ENCODE measurements at places on chromosomes 2 and 18. TPM values are rescaled to one million over a fixed set of nuclear protein-coding genes. Genes with fewer than 3 reads are reported as not detected.
A peak's percentile ranks its signal among the peaks of the same experiment; 100 is the strongest.

The FSHR gene
- total RNA-seq, result not detected

The ZNF512 gene
- total RNA-seq, result 16.1 TPM

DNA sequence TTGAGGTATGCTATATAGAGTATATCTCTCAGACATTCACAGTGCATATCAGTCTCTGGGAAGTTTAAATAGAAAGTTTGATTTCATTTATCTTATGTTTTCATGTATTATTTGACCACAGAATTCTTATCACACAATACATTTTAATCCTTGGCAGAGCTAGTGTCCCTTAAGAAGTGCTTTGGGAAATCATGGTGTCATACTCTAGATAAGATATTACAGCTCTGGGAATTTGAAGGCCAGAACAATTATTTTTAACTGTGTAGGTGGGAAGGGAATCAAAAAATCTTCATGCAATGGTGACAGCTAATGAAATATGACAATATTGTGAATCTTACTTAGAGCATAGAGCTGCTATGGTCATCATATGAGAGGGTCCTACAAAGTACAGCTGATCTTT lies 451.3 kb upstream of the FAM98A start:
- DNase-seq, result no peak

DNA sequence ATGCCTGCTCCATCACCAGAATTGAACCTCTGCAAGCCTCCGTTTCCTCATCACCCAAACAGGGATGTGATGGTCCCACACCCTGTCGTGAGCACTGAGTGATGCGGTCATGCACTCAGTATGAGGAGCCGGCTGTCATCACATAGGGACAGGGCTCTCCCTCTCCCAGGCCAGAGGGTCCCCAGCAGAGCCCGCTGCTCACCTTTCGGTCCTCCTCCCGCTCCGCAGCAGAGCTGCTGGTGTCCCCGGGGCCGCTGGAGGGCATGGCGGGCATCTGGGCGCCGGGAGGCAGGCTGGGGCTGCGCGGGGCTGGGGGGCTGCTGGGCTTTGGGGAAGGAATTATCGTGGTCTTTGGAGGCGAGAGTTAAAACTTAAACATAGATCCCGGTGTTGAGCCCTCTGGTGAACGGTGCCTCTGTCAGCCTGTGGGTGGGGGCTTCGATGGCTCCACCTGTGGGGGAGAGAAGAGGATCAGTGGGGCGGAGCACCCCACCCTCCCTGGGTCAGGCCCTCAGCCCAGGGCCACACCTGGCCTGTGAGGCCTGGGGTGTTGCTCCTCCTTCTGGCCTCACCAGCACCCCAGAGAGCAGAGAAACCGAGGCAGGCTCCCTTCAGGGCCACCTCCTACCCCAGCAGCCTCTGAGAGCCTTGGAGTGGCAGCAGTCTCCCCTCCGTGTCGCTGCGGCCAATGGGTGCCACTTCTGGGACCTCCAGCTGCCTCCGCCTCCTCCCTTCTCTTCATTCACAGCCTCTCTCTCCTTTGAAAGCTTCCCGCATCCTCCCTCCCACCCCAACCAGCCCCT lies 27.8 kb downstream of the DNMT3A start:
- DNase-seq, result no peak

- DNase-seq, result no peak
These were observed 38.8 kb downstream of the ADAM23 start for GRCh38 chr2:206482123-206482522.

- peak; percentile 99 for DNase-seq
These were observed 877 bp upstream of the UGP2 start for GRCh38 chr2:63840785-63841253.

- peak; percentile 72 for DNase-seq
These were observed 27.6 kb downstream of the CELF4 start for GRCh38 chr18:37537868-37538525.

The WDR7 gene
- total RNA-seq, result 29.3 TPM

The OTOS gene
- total RNA-seq, result not detected

DNA sequence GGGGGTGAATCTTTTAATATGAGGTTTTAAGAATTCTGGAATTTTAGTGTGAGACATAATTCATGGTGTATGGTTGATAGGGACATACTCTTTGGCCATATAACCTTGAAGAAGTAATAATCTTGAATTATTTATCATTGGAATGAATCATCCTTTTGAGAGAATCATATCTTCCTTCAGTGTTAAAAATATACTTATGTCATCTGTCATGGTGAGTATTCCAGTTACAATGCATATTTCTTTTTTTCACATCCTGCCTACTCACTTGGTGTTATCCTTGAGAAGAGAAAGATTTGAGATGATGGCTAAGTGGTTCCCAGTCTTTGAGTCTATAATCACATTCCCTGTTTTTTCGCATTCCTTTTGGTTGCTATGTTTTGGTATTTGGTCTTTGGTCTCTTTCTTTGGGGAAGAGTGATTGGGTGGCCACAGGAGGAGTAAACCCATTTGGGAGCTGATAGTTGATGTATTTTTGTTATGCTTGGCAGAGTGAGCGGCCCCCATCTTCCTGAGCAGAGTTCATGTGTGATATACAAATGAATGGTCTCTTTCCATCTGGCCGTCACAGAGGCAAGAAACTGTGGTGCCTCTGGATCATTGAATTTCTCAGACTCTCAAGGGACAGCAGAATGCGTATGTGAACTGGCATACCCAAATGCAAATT lies 21.6 kb downstream of the ASAP2 start:
- DNase-seq, result no peak

DNA sequence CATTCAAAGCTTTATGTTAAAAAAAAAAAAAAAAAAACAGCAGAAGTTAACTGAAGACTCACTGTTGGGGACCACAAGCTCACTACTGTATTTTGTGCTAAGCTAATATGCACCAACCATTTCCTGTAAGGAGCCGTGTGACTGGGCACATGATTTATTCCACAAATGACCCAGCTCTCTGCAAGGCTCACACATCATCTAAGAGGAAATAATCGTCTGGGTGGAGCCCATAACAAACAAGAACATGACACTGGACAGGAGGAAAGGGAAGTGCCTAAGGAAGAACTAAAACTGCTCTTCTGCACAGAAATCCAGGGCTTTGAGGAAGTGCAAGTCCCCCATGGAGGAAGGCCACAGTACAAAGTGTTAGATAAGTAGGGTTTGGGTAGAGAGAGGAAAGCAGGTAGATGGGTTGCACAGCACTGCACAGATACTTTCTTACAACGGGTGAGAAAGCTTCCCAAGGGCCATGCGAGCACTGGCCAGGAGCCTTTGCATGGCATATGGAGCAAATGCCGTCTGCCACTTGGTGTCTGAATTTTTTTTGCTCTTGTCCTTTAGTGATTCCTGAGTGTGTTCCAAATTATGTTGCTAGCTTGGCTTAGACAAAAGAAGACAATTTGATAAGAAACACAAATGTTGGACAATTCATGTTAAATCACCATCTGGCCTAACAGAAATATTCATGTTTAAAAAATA lies 24.4 kb downstream of the NFE2L2 start:
- no peak for DNase-seq

The LIMS3 gene
- 5.7 TPM for total RNA-seq

The SERPINB10 gene
- not detected for total RNA-seq

The CGREF1 gene
- total RNA-seq, result 0.80 TPM

The ST8SIA3 gene
- total RNA-seq, result not detected

DNA sequence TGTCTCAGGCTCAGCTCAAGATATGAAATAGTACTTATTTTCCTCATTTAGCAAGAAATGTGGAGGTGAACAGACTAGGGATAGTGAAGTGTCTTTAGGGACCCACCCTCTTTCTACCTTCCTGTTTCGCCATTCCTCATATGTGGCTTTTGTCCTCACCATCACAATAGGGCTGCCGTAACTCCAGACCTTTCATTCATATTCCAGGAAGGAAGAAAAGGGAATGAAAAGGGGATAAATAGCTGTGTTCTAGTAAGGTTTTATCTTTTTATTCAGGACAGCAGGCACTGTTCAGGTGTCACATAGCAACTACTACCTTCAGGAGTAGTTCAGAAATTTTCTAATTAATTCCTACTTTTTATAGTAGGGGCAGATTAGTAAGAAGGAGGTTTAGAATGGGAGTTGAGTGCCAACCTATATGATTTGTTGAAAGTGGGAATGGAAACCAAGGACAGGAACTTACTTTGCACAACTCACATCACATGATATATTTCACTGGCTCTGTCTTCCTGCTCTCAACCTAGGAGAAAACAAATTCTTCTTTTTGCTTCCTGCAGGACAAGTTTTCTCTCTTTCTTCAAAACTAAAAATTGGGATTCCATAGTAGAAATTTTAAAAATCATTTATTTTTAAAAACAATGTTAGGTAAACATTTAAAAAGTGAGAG lies 36.0 kb upstream of the HDAC4 start:
- no peak for DNase-seq

The MOGAT1 gene
- 0.44 TPM for total RNA-seq

Data from left ventricle myocardium inferior (tissue), 1 donor.